LNCaP clone FGC (cell line): ENCODE measurements at places on chromosomes 5 and 9.

DNA sequence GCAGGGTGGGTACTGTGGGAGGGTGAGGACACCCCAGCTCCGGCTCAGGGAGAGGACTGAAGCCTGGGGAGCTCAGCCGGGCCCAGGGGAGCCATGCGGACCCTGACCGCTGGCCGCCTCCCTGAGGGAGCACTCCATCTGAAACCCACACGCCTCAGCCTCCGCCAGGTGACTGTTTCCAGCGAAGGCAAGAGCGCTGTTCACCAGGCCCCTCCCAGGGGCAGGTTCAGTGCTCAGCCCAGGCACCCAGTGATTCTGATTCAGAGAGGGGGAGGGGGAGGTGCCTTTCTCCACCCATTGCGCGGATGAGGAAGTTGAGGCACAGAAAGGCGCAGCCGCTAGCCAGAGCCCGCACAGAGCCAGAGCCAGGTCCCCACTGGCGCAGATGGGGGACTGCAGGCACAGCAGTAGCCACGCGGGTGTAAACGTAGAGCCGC is 27.0 kb downstream of the ADGRD2 start:
- no peak for DNase-seq

GRCh38 chr9:18989865-18990264 is 43.1 kb downstream of the SAXO1 start:
- DNase-seq: peak; percentile 59

- DNase-seq: no peak
These were observed 29.2 kb downstream of the RFK start for GRCh38 chr9:76365028-76365427.

DNA sequence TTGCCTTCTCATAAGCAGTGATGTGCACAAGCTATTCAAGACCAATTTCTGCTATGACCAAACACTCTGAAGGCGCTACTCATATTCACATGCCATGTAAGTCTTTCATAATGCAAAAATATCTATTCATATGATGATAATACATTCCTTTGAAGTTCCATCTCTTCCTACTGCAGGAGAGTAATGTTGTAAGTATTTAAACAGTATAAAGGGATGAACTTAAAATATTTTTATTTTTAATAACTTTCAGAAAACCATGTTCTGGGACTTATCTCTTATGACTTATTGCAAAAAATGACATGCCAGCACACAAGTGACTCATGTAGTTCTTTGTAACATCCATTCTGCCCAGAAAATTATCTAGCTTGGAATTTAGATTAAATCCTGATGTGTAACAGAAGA is 376.4 kb downstream of the KCTD16 start:
- no peak for DNase-seq

DNA sequence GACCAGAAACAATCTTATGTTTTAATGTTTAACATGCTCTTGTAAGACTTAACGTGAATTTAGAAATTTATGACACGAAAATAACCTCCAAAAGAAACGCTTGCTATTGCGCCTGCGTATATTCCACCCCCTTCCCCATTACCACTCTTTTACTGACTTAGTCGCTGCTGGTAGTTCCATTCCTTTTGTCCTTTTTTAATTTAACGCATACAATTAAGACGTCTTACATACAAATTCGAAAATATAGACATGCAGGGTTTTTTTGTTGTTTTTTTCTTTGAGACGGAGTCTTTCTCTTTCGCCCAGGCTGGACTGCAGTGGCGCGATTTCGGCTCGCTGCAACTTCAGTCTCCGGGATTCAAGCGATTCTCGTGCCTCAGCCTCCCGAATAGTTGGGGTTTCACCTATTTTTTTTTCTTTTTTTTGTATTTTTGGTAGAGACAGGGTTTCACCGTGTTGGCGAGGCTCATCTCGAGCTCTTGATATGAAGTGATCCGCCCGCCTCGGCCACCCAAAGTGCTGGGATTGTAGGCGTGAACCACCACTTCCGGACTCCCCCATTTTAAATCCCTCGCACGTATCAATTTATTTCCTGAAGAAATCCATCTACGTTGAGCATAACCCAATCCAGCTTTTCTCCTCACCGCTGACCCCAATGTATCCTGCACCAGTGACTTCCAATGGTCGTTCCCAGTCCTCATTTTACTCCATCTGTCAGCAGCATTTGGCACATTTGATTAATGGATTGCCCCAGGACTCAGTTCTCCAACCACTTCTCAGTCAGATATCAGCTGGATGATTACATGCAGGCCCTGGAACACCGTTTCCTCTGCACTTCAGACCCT is 684 bp upstream of the MED7 start:
- DNase-seq: no peak
